ENCODE measurements at places on chromosomes 4 and X. TPM values are rescaled to one million over a fixed set of nuclear protein-coding genes. Genes with fewer than 3 reads are reported as not detected.

Gene MAGEC3
- 0.15 TPM for polyA plus RNA-seq

Gene GPR143
- 12.9 TPM for polyA plus RNA-seq

DNA sequence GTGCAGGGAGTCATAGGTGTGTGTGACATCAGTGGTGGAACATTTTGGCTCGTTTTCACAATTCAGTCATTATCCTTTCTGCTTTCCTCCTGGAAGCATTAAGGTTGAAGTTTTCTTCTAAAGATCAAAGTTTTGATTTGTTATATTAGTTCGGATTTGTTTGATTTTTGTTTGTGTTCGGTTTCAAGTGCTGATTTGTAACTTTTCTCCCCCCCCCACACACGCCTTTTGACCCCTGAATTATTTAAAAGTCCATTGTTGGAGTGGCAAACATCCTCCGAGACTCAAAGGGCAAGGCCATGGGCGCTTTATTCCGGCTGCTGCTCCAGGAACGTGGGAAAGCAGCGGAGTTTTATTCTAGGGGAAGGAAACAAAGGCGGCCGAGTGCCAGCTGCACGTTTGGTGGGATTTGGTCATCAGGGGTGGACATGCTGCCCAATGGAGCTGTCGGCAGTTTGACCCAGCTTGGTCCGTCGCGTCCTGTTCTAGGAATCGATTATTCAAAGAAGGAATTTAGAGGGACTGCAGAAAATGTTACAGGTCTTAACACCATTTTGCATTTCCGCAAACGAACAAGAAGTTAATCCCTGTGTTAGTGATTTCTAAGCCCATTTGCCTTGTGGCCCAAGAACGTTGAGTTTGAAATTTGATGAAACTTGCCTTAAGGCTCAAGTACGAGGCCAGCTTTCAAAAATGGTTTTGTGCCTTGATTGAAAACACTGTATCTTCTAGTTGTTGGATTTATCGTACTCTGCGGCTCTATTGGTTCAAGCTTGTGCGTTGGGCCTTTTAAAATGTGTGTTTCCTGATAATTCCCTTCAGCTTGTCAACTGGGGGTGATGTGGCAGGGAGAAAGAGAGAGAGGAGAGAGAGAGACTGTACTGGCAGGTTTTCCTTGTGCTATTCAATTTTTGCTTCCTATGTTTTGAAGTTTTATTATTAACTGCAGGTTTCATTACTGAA lies 565 bp upstream of the ZNF41 start:
- DNase-seq = no peak

Gene RTL5
- 24.0 TPM for polyA plus RNA-seq

DNA sequence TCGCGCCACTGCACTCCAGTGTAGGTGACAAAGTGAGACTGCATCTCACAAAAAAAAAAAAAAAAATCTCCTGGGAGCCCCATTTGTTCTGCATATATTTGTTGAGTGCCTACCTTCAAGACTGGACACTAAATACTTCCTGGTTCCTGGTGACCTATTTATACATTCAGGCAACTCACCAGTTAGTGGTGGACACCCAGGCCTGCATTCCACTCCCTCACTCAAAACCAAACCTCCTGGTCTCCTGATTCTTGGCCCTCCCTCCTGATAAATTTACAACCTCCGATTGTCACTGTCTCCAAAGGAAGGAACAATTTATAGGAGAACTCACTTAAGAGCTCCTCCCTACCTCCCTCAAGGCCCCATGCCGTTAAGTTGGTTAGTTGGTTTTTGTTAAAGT lies 3.1 kb downstream of the SYAP1 start:
- no peak for DNase-seq

Gene AREG
- 0.31 TPM for polyA plus RNA-seq

- DNase-seq = no peak
Measured at GRCh38 chr4:74014332-74014731, 15.9 kb upstream of the CXCL5 start.

- DNase-seq = no peak
Measured at GRCh38 chr4:41199788-41200187, 14.6 kb downstream of the APBB2 start.

GRCh38 chrX:153305972-153306371 lies 15.6 kb downstream of the PNMA6F start:
- no peak for DNase-seq

Gene TCEAL3
- 37.2 TPM for polyA plus RNA-seq

DNA sequence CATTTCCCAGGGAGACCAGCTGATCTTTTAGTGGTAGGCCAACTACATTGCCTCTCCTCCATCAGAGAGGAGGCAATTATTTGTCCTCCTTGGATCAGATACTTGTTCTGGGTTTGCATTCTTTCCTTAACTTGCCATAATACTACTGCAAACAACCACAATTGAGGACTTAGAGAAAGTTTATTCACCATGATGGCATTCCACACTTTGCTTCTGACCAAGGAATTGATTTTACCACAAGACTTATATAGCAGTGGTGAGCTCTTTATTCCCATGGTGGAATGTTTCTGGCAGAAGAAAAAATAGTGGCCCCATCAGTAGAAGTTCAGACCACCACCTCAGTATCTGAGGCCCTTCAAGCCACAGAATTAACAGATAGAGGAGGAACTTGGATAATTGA lies 123.9 kb upstream of the PPP3CA start:
- DNase-seq = no peak

DNA sequence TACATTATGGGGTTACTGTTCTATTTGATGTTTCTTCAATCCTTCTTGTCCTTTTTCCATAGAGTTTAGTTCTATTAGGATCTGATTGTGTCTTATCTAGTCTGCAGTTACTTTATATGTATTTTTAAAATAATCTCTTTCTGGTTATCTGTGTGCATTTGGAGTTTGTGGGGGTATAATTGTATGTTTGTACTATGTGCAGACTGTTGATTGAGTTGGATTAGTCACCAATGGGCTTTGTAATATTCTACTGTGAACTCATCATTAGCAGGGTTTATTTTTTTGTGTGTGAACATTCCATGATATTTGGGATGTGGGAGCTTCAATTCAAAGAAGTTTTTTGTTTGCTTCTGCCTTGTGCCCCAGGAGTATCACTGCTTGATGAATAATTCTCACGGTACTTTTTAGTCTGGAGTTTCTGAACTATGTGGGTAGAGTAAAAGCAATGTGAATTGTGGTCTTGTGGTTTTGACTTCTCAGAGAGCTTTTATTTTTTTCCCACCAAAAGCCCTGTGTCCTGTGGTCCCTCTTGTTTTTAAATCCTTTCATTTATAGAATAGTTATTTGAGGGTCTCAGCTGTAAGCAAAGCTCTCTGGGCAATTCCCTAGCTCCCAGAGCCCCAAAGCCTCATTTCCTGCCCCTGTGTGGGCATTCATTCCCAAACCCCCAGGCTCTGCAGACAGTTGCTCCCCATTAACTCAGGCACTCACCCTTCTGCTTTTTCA lies 127.8 kb downstream of the PHKA2 start:
- DNase-seq = no peak

DNA sequence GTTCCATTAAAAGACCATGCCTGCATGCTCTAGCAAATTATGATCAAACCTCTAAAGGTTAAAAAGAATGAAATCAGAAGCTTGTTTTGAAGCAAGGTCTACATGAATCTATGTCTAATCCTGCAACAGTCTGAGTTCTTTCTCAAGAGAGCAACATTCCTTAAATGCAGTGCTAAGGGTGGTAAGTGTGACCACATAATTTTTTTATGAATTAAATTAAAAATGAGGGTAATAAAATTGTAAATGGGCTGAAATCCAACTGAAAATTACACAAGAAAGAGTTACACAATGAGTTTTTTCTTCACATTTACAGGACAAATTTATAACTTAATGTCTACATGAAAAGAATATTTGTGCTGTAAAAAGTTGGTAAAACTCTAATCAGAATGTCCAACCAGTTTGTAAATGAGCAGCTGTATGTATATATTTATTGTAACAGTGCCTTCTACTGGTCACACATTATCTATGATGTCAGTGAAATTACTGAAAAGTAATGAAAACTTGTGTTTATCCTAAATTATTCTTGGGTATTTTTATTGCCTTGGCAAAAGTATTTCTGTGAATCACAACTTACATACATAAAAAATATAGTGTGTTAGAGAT lies 336.3 kb upstream of the PITX2 start:
- no peak for DNase-seq

GRCh38 chrX:131746491-131746968 lies 202.7 kb downstream of the OR13H1 start:
- no peak for DNase-seq

GRCh38 chr4:53039741-53040458 lies 177.8 kb downstream of the RASL11B start:
- no peak for DNase-seq
